ENCODE measurements at places on chromosomes 16 and 17. TPM values are rescaled to one million over a fixed set of nuclear protein-coding genes. Genes with fewer than 3 reads are reported as not detected.

GRCh38 chr16:68309799-68310198 is 947 bp downstream of the SLC7A6OS start:
- DNase-seq = no peak

The TMEM238L gene
- not detected for polyA plus RNA-seq

- DNase-seq = no peak
Measured at GRCh38 chr17:48002266-48002915, 31.5 kb downstream of the CDK5RAP3 start.

DNA sequence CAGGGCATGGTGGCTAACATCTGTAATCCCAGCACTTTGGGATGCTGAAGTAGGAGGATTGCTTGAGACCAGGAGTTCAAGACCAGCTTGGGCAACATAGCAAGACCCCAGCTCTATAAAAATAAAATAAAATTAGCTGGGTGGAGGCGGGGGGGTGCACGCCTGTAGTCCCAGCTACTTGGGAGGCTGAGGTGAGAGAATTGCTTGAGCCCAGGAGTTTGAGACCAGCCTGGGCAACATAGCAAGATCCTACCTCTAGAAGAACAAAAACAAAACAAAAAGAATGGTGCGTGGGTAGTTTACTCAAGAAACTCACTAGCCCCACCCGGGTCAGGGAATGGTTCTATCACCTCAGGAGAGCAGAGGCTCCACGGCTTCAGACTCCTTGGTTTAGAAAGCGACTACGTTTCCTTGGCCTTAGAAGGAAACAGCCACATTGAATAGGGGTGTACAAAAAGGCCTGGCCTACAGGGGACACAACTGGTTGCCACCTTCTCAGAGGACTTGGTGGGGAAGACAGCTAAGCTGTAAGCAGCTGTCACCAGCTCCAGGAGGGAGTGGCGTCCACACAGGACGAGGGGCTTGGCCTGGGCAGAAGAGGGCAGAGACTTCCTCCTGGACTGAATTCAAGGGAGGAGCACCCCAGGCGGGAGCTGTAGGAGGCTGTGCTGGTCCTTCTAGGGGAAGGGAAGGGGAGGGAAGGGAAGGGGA is 716 bp downstream of the TK1 start:
- peak; percentile 47 for DNase-seq

DNA sequence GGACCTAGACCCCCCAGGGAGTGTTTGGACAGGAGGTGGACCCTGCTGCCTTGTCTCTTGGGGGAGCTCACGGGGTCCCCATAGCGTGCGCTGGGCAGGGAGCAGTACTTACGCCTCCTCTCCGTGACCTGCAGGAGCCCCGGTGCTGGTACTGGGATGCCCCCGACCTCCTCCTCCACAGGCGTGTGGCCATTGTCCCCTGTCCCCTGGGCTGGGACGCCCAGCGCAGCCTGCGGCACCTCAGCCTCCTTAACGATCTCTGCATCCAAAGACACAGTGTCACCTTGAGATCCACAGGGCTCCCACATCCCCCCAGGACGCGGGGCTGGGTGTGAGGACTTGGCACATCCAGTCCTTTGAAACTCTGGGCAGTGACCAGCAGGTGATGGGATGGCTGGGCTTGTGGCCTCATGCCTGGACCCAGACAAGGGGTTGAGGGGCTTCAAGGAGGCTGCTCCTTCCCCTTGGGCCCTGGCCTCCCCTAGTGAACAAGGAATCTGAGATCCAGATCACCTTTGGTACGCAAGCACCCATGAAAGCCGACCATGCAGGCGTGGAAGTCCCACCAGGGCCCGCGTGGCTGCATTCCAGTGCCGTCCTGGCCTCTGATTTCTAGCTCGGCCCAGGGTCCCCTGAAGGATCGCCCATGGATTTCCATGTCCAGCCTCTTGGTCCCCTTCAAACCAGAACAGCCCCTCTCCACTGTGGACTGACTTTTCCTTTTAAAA is 9.9 kb downstream of the DBNDD1 start:
- no peak for DNase-seq

GRCh38 chr16:695355-696089 is 5.3 kb upstream of the WDR24 start:
- DNase-seq = no peak

- no peak for DNase-seq
Measured at GRCh38 chr16:76195056-76195455, 82.1 kb upstream of the CNTNAP4 start.

The ADAD2 gene
- 5.9 TPM for polyA plus RNA-seq

The BCO1 gene
- not detected for polyA plus RNA-seq

- DNase-seq = no peak
Measured at GRCh38 chr17:64978138-64978537, 58.9 kb upstream of the LRRC37A3 start.

DNA sequence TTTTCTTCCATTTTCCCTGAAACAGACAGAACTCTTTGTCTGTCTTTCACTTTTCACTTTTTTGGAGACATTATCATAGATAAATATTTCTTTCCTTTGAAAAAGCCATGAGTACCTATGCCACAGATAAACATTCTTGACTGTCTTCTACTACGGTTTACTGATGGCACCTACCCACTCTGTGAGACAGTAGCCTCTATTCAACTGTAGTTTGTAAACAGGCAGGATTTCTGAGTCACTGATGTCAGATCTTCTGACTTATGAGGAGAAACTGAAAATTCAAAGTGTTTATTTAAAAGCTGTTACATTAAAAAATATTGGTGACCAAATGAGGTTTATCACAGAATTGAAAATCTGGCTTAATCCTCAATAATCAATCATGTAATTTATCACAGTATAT is 658.4 kb downstream of the TOX3 start:
- DNase-seq = no peak
